ENCODE measurements at places on chromosomes 1 and 21. TPM values are rescaled to one million over a fixed set of nuclear protein-coding genes. Genes with fewer than 3 reads are reported as not detected.

GRCh38 chr1:14083277-14083676 lies 383.3 kb downstream of the PRDM2 start:
- no peak for DNase-seq

DNA sequence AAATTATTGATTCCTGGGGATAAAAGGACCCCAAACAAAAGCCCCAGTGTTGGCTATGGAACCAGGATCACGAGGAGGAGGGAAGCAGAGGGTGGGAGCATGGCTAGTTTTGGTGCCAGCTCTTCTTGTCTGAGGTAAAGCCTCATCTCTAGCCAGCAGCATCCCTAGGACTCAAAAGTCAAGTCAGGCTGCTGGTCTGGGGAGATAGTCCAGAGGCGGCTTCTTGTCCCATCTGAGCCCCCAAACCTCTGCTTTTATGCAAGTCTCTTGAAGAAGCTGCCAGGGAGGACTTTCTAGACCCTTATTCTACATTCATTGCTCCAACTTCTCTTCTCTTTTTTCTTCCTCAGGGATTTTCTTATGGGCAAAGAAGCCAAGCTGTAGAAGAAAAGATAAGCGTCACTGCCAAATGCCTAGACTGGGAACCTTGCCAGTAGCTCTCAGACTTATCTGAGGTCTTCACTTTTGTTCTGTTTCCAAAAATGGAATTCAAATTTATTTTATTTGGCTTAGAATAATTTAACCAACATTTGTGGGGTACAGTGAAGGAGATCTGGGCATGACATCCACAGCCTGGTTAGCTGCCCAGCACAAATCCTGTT lies 6.9 kb upstream of the ANKRD35 start:
- no peak for DNase-seq

DNA sequence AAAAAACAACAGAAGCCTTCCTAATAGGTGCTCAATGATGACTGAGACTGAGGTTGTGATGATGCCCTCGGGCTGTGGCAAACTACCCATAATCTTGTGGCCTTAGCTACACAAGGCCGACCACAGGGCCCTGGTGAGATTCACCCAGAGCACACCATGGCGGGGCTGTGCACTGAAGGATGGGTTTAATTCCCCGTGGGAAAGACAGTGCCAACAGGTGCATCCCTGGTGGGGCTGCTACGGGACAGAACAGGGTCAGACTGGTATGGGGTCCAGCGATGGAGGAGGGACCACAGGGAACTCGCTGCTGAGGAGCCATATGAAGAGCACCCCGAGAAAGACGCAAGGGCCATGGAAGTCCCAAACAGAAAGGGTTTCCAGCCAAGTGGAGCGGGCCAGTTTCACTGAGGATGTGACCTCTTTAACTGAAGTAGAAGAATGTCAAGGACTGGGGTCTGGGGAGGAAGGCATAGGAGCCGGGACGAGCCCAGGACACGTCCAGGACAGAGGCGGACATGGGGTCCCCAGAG lies 21.3 kb downstream of the PRDM15 start:
- no peak for DNase-seq

- no peak for DNase-seq
These were observed 28.9 kb upstream of the PKN2 start for GRCh38 chr1:88655140-88655539.

GRCh38 chr1:243432136-243432535 lies 176.3 kb downstream of the SDCCAG8 start:
- peak; percentile 21 for DNase-seq

Gene SPATA17
- 0.78 TPM for total RNA-seq

Gene TEKT2
- total RNA-seq = 1.6 TPM

Gene UBASH3A
- not detected for total RNA-seq

Gene MSH4
- total RNA-seq = 0.20 TPM

Gene NCMAP
- total RNA-seq = not detected

Gene OR2AK2
- total RNA-seq = 0.49 TPM
